NCI-H1417 (cell line): ENCODE measurements at places on chromosomes 4 and X.
A peak's percentile ranks its signal among the peaks of the same experiment; 100 is the strongest.

GRCh38 chr4:1201851-1202525 lies 29.6 kb upstream of the SPON2 start:
- no peak for DNase-seq

DNA sequence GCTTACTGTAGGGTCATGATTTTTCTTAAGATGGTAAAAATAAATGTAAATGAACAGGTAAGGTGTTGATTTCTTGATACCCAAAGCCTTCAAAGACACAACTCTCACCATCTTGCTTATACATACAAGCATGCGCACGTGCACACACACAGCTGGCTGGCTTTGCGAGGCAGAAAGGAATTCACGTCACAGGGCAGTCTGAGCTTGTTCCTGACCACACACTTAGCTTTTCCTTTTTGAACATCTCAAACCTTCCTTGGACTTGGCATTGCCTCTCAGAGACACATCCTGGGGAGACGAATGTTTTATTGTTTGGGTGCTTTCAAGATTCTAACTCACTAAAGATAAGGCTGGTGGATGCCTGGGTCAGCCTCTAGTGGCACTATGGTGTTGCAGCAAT lies 175.0 kb downstream of the NHS start:
- no peak for DNase-seq

DNA sequence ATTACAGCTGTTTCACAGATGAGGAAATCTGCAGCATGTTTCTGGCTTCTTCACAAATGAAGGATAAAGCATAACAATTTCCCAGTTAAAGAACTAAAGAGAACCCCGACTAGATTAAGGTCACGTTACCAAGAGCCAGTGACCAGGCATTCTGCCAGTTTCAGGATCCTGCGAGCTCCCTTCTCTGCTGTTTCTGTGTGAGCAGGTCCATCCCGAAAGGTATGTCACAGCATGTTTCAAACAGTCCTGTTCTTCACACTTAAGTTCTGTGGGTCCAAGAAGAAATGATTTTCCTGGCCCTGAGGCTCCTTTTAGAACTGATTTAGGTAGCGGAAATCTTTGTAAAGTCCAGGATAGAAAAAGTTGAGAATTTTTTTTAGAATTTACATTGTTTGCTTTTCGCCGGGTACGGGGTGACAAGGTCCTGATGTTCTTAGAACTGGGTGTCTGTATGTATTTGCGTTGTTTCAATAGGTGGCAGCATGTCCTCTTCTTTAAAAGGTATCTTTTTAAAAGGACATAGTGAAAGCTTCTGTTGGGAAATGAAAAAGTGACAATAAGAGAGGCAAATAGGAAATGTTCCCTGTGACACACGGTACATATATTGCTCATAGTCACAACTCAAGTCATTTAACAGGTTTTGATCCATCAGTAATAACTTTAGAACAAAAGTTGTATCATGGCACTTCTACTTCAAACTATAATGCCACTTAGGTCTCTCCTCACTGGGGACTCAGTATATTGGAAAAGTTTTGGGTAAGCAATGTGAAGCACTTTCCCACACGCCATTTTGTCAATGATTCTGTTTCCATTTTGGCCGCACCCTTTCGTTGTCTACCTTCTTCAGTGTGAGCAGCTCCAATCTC lies 18.4 kb downstream of the IL21 start:
- peak; percentile 59 for DNase-seq

DNA sequence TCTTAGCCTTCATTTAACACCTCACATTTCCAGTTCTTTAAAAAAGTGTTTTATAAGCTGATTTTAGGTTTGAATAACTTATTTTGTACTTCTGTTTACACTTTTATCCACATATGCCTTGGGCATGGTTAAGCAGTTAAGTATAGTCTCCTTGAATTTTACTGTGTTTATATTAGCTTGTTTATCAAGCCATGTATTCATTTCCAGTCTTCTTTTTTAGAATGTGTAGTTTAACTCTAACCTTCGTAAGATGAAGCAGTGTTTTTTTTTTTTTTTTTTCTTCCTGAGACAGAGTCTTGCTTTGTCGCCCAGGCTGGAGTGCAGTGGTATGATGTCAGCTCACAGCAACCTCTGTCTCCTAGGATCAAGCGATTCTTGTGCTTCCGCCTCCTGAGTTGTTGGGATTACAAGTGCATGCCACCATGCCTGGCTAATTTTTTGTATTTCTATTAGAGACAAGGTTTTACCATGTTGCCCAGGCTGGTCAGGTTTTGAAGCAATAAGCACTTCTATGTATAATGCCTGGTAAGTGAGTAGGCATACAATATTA lies 42.5 kb downstream of the BMP2K start:
- no peak for DNase-seq

DNA sequence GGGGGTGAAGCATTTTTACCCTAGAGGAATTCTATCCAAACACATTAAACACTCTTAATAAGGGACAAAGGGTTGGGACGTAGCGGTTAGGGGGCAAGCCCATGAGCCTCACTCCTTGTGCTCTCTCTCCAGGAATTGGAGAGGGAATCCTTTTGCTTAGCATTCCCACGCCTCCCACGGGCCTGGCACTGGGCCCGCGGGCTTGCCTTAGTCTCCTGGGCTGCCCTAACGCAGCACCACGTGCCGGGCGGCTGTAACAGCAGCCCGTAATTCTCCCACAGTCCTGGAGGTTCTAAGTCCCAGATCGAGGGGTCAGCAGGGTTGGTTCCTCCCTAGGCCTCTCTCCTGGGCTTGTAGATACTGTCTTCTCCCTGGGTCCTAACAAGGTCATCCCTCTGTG lies 67.5 kb downstream of the TBL1X start:
- no peak for DNase-seq

GRCh38 chrX:110171442-110171841 lies 146.4 kb downstream of the AMMECR1 start:
- DNase-seq, result no peak

DNA sequence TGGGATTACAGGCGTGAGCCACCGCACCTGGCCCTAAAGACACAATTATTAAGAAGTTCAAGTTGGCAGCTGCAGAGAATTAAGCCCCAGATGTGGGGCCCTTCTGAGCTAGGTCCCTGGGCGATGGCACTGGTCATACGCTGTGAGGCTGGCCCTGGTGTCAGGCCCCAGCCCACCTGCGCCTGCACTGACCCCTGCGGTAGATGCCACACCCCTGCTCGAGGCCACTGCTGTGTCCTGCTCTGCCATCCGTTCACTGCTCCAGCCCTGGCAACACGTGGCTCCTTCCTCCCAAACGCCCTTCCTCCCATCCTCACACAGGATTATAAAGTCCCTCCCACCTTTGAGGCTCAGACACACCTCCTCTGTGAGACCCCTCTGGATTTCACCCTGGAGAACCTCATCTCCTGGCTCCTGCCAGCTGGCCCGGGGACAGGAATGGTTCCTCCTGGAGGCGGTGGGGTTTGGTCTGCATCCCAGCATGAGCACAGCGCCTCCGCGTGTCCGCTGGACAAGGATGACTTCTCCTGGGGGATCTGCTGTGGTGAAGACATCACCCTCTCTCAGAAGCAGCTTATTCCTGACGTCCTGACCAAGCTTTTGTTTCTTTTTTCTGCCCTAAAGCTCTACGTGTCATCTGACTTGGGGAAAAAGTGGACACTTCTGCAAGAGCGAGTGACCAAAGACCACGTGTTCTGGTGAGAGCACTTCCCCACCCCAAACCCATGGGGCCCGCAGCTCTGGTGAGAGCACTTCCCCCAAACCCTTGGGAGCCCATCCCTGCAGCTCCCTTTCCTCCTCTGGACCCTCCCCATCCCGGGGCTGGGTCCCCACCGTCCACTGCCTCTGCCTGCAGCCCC lies 219.0 kb upstream of the PSAPL1 start:
- no peak for DNase-seq

GRCh38 chrX:147476008-147476407 lies 435.7 kb upstream of the FMR1 start:
- peak; percentile 9 for DNase-seq

DNA sequence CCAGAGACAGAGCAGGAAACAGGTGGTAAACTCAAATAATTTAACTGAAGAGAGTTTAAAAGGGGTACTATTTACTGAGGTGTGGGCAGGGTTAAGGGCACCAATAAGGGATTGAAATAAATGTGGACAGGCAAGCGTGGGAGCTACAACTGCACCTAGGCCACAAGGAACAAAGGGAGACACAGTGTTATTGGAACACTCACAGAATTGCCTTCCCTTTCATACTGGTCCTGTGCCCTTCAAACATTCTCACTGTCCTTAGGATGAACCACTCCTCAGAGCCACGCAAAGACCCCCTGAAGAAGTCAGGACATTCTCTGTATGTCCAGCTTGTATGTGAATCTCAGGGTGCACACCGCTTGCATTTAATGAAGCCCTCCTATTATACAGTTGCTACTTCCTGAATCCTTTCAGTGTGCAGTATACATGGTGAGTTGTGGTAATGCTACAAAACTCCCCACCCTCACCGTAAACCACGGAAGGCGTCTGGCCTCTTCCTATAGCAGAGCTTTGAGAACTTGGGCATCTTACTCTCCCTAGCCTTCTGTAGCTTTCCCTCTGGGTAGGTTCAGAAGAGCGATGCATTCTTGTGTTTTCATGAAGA lies 9.6 kb upstream of the MRPL1 start:
- no peak for DNase-seq

DNA sequence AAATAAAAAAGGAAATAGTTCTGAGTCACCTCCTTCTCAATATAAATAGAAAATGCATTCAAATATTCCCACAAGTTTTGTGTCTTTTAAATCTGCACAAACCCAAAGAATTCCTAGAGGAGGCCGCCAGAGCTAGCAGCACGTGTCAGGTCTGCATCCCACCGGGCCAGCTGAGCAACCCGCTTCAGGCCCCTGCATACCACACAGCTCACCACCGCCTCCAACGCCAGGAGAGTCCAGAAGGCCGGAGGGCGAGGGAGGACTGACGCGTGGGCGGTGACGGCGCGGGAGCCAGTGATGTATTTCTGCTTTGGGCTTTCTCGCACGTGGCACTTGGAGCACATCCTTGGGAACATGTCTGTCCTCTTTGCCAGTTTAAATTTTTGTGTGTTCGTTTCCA lies 61.9 kb upstream of the CLDN34 start:
- DNase-seq, result no peak

DNA sequence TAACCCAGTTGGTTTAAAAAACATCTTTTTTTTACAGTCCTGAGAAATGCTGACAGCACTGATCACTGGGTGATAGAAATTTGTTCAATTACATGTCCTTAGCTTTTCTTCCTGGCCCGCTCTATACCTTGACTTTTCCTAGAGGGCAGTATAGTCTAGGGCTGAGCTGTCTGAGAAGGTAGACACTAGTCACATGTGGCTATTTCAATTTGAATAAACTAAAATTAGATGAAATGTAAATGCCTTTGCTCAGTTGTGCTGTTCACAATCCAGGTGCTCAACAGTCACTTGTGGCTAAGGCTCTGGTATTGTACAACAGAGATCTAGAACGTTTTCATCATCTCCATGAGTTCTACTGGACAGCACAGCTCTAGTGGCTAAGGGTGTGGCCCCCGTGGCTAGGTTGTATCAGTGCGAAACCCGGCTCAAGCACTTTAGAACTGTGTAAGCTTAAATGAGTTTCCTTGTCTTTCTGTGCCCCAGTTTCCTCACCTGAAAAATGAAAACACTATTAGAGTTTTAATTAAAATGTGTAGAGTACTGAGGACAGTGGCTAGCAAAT lies 111.6 kb upstream of the WDR17 start:
- DNase-seq, result no peak

- peak; percentile 64 for DNase-seq
Observed at GRCh38 chr4:99536271-99536670, 25.4 kb downstream of the C4orf17 start.

DNA sequence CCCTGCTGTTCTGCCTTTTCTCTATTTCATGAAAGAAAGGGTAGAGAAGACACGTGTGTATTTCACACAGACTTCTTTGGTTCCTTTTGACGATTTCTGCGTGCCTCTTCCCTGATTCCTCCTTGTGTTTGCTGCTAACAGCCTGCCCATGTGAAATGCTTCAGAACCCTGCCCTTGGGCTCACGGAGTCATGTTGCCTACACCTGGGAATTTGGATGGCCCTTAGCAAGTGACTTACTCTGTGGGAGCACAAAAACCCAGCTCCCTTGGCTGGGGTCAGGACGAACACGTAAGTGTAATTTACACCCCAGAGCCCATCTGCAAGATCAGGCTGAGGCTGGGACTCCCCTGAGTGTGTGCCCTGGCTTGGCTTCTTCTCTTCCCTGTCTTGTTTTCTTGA lies 220.3 kb upstream of the BCOR start:
- DNase-seq, result no peak

DNA sequence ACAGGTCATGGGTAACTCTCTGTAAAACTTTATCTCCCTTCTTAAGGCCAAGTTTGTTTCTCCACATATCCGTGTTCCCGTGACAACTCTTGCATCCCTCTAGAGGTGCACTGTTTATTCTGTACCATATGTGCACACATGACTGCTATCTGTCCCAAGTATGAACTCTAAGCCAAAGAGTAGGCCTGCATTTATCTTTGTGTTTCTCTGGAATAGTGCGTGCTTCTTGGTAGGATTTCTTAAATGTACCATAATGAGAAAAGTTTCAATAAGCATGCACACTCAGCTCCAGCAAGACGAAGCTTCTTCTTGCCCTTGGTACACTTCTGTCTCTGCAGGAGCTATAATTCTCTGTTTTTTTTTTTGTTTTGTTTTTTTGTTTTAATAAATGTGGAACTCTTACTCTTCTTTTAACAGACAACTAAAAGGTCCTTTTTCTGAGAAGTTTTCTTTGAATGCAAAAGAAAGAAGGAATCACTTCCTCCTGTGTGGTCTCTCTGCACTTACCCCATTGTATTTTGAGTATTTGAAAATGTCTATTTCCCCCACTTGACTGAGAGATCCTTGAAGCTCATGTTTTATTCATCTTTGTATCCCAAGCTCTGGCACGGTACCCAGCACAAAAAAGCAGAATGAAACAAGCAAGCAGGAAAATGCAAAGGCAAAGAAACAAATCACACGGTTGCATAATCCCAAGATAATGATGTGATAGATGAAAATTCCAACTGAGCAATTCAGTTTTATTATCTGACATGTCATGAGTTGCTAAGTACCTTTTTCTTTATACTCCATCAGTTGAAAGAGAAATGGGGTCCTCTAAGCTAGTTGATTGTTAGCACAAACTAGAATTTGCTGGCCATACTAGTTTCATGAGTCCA lies 521.9 kb upstream of the BOD1L1 start:
- DNase-seq, result no peak

GRCh38 chr4:23686169-23686897 lies 203.5 kb downstream of the PPARGC1A start:
- peak; percentile 34 for DNase-seq

DNA sequence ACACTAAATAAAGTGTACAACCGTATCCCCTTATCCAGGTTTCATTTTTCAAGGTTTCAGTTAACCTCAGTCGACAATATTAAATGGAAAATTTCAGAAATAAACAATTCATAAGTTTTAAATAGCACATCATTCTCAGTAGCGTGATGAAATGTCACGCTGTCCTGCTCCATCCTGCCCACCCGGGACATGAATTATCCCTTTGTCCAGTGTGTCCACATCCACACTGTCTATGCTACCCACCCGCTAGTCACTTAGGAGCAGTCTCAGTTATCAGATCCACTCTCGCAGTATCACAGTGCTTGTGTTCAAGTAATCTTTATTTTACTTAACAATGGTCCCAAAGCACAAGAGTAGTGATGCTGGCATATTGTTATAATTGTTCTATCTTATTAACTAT lies 54.7 kb downstream of the FRYL start:
- no peak for DNase-seq
